ENCODE measurements at places on chromosomes 3 and 15. TPM values are rescaled to one million over a fixed set of nuclear protein-coding genes. Genes with fewer than 3 reads are reported as not detected.

GRCh38 chr3:158680861-158681260 lies 8.4 kb upstream of the LXN start:
- DNase-seq: no peak

DNA sequence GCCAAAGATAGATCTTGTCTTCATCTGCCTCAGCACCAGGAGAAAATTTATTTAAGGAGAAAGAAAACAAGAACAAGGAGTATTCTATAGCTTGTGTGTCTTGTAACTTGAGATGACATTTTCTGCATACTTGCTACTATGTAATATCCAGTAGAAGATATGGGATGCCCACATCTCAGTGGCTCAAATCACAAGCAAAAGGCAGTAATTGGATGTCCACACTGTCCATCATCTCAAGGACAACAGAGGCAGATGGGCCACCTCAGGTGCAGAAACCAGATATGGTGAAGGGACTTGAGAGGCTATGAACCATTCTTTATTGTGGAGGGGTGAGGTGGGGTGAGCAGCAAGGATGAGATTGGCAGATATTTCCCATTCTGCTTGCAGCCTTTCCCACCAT lies 309.0 kb downstream of the GBE1 start:
- DNase-seq: no peak

DNA sequence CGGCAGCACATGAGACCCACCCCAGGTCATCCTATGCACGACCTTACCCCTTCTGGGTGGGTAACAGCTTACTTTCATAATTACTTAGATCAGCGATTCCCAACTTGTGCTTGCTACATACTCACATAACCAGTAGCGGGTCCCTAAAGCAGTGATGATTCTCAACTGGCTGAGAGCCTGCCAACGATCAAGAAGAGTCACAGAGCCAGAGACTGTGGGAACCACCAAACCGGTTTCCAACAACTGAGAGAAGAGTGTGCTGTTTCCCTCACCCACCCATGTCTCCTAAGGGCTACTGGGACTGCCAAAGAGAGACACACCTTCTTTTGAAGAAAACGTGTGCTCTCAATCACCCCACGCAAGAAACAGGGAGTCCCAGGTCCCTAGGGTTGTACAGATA lies 12.0 kb upstream of the XXYLT1 start:
- DNase-seq: no peak

GRCh38 chr3:149579161-149579560 lies 78.7 kb downstream of the WWTR1 start:
- no peak for DNase-seq

DNA sequence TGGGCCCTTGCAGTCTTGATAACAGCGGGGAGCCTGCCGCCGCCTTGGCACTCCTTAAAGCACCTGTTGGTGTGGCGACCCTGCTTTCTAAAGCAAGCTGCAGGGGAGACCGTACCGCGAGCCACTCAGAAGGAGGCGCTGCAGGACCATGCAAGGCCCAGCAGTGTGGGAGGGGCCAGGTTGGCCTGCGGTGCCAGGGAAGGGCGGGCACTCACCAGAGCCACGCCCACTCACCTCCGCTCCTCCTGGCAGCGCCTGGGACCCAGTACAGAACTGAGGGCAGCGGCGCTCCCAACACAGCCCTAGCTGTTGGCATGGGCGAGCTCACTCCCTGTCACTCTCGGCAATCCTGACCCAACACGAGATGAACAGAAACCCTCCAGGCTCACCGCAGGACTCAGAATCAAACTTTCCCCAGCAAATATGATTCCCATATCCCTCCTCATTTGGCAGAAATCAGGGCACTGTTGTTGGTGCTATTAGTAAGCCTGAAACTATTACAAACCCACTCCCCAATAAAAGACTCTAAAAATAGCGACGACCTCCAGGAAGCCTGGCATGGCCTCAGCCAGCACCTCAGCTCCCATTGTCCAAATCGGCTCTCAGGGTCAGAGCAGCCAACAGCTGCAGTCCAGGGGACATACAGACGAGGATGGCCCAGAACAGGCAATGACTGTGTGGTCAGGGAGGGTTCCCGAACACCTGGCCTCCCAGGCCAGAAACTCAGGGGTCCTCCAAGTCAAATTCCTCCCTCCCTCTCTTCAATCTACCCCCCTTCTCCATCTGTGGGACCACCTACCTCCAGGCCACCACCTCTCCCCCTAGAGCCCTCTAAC lies 77.2 kb downstream of the TBC1D2B start:
- DNase-seq: no peak

- no peak for DNase-seq
Observed at GRCh38 chr3:26229801-26230200, 392.8 kb upstream of the LRRC3B start.

- DNase-seq: no peak
Observed at GRCh38 chr3:106792716-106793115, 584.5 kb upstream of the CCDC54 start.

- DNase-seq: peak; percentile 92
Observed at GRCh38 chr3:50157827-50158529, 2.9 kb downstream of the SEMA3F start.

DNA sequence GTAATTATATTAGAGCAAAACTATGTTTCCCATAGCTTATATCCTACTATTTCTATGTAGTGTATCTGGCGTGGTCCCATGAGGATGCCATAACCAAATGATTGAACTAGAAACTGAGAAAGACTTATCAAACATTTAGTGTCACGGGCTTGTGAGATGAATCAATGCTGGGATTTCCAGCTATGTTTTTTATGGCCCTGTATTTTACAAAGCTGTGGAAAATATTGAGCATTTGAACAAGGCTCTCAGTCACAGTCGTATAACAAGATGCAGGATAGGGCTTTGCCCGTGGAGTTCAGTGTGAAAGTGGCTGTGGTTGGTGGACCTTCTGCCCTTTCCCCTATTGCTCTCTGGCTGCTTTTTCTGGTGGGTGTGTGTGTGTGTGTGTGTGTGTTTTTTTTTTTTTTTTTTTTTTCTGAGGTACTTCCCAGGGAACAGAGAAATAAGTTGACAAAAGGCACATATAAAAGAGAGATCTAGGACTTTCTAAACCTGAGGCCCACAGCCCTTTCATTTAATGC lies 60.7 kb downstream of the CACNA1D start:
- no peak for DNase-seq

DNA sequence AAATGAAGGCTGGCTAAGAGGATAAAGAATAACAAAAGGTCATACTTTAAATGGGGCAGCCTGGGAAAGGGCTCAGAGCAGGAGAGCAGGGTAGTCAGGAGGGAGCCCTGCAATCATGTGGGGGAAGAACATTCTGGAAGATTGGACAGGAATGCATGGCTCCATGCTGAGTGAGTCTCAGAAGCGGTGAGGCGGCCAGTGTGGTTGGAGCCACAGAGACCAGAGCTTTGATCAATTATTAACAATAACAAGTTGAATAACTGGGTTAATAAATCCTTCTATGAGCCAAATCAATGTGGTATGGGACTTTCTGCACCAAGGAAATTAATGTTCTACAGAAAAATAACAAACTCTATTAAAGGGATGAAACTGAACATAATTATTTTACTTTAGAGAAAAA lies 57.9 kb upstream of the DCUN1D1 start:
- no peak for DNase-seq

DNA sequence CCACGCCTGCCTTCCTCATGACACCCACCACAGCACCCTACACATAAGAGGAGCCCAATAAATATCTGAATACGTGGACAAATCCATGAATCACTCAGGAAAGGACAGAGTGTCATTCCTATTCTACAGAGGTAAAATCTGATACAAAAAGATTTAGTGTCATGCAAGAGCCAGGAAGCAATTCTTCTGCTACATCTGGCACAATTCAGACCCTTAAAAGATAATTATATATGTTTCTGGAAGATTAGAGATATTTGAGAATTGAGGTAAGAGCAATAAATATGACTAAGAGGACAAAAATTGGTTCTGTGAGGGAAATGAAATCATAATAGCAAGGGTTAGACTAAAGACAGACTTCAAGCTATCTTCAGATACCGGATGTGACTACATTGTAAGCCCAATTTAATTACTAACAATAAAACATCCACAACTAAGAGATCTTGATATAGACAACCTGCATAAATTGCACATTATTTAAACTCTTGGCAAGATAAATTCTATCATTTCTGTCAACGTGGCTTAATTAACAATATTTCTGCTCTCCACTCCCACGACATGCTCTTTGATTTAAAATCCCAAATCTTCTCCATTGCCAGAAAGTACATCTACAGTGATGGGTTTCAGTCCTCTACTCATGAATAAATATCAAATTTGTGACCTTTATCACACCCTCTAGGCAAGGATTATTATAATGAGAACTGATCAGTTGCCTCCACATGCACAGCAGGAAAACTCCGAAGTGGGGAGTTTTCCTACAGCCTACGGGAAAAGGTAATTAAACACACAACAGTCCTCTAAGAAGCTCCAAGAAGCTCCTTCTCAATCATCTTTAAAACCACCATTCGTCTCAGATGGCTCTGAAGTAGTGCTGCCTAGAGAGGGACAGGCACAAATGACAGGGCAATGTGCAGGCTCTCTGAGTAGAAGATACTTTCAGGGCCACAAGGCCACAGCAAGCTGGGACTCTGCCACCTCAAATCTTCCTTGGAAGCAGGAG lies 32.6 kb downstream of the MB21D2 start:
- DNase-seq: no peak

- DNase-seq: peak; percentile 86
Observed at GRCh38 chr3:159881828-159882309, 106.8 kb upstream of the IL12A start.

DNA sequence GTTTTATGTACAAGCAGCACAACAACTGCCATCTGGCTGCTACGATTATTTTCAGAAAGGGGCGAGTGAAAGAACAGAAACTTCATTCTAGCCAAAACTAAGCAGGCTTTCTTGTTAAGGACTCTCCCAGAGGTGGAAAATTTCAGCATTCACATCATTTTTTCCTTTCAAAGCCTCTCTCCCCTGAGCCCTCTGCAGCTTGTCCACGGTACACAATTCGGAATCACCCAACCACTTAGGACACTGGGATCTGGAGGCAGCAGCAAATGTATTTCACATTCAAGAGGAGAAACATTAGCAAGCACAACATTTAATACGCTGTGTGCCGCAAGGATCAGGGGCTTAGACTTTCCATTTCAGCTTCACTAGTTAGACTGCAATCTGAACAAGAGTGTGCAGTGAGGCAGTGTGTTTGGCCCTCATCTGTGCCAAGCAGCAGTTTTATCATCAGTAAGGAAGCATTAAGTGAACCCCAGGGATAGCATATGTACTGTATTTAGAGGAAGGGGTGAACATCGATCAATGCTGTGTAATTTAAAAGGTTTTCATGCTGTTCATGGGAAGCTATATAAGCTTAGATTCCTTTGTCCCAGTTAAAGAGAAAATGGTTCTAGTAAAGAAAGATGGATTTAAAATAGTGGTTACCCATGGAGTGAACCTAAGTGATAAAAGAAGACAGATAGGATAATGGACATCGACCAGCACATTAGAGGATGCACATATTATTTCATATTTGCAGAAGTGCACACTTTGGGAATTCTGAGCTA lies 504.9 kb downstream of the TBL1XR1 start:
- DNase-seq: no peak

- DNase-seq: no peak
Observed at GRCh38 chr3:26281284-26281985, 341.1 kb upstream of the LRRC3B start.

- DNase-seq: no peak
Observed at GRCh38 chr3:27642796-27643195, 79.3 kb downstream of the EOMES start.

DNA sequence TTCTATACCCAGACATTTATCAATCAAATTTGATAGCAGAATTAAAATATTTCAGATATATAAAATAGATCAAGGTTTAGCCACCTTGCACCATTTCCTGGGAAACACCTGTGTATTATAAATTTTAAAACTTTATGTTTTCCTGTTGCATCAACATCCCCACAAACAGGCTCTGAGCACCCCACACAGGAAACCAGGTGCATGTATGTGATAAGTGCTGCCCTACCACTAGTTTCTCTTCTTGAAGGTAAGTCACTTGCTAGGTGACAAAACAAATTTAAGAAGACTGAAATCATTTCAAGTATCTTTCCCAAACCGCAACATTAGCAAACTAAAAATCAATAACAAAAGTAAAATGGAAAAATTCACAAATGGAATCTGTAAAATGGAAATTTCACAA lies 496.1 kb upstream of the CCDC54 start:
- DNase-seq: no peak

- DNase-seq: no peak
Observed at GRCh38 chr15:77606142-77607034, 26.3 kb downstream of the LINGO1 start.

DNA sequence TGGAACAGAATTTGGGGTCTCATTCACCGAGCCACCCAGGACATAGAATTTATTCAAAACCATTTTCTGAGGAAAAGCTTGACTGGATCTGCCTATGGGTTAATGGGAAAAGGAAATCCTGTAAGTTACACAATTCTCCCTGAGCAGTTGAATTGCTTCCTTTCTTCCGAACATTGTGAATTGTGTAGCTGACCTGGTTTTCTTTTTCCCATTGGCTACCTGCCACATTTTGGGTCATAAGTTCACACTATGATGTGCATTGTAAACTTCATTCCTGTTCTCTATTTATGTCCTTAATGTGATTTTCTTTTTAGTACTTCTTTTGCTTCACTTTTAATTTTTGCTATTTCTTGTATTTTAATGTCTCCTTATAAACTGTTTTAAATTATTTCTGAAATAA lies 386.0 kb upstream of the LRRC3B start:
- no peak for DNase-seq

- no peak for DNase-seq
Observed at GRCh38 chr3:149203758-149204157, 17.9 kb downstream of the CP start.

DNA sequence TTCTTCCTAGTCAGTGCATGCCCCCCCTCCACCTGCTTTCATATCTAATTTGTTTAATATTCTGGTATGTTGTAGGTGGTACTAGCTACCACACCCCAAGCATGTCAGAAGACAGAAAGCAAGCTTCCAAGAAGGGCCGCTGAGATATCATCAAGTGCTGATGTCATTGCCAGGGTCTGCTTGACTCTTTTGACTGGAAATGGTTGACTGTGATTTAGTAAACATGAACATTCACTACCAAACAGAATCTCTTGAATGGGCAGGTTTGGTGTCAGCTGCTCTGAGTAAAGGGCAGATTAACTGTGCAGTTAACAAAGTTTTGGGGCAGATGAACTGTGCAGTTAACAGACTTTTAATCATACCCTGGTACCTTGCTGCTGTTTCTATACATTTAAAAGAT lies 244.2 kb upstream of the SATB1 start:
- no peak for DNase-seq

GRCh38 chr3:140311428-140311827 lies 366.4 kb upstream of the TRIM42 start:
- no peak for DNase-seq

GRCh38 chr15:99031688-99032282 lies 24.2 kb upstream of the PGPEP1L start:
- DNase-seq: no peak

GRCh38 chr15:43799945-43800285 lies at the start of gene SERINC4:
Gene SERINC4 (minus strand): TSS chr15:43800220. CDS start chr15:43799986, 234 bp downstream.
- no peak for DNase-seq

The MESP2 gene
- polyA plus RNA-seq: 0.22 TPM

The RASGRP1 gene
- polyA plus RNA-seq: 1.1 TPM

The CEMIP gene
- 2.2 TPM for polyA plus RNA-seq

The TMEM108 gene
- 0.09 TPM for polyA plus RNA-seq

The ATP13A5 gene
- not detected for polyA plus RNA-seq

The TOPAZ1 gene
- polyA plus RNA-seq: not detected

Data from keratinocyte (primary cell).